ENCODE measurements at places on chromosomes 2 and 18.

GRCh38 chr2:134668821-134669220, 50.0 kb downstream of the TMEM163 start:
- peak; percentile 37 for DNase-seq

DNA sequence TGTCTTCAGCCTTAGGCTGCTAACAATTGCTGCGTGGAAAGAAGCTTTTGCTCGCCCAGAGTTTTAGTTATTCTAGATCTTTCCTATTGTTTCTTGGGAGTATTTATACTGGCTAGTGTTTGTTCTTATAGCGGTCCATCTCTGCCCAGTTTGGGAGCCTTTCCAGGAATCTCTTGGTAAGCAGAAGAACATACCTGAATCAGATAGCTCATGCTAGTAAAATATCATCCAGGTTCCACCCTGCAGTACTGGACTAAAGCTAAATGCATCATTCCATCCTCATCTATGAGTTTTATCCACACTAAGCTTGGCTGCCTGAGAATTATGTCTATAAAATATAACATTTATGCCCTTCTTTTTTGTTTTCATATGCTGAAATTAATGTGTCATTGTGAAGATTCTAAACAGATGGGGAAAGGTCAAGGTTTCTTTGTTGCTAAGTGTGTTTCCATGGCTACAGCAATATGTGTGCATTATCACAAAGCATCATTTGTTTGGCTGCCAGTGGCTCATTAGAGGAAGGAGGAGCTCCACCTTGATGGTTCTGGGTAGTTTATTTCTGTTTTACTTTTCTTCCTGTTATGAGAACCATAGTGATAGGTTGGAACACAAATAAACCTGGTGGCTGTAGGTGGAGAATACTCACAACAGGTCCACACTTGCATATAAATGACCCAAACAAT, 182.8 kb downstream of the PIK3C3 start:
- DNase-seq, result no peak

- DNase-seq, result no peak
Observed at GRCh38 chr18:27713037-27713737, 463.7 kb downstream of the CDH2 start.

DNA sequence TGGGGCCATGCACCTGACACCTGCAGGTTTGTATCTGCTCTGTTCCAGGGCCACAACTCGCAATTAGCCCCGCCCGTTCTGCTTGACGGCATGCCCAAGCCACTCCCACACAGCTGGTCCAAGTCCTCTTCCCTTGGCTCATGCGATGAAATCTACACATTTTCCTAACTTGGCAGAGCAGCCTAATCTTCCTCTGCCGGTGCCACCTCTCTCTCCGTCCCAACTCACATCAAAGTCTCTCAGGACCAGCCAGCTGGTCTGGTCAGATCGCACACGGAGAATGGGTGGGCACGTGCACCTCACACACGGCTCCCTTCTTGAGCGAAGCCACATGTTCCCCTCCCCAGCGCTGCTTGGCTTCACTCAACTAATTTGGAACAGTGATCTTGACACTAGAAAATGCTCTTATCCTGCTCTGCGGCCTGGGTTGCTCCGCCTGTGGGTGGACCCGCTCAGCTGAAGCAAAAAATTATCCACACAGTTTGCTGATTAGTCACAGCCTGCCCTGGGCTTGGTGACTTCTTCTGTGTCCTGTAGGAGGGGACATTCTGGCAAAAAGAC, 176.7 kb downstream of the NRP2 start:
- DNase-seq, result no peak

DNA sequence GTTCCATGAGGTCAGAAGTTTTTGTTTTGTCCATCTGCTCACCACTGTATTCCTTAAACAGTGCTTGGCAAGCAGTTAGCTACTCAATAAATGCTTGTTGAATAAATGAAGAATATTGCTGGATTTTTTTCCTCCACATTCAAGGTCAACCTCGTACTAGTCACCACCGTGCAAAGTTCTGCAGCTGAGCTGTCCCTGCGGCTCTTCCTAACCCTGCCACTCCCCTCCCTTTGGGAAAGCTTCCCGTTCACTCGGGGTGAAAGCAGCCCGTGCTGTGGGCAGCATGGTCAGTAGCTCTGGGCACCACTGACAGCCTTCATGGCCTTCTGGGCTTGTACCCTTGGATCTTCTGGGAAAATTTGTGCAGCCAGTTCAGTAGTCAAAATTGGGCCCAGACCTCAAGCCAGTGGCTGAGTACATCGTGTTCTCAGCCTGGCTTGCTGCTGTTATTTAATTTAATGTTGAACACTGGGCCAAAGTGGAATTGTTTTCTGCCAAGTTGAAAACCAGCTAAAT, 469.3 kb upstream of the RAB12 start:
- DNase-seq, result no peak

- no peak for DNase-seq
Observed at GRCh38 chr18:24982831-24983230, 369.1 kb downstream of the ZNF521 start.

Data from GM20000 (cell line).